ENCODE measurements at places on chromosomes 3 and 15.

GRCh38 chr3:115081444-115081843 is 65.6 kb downstream of the ZBTB20 start:
- no peak for DNase-seq

DNA sequence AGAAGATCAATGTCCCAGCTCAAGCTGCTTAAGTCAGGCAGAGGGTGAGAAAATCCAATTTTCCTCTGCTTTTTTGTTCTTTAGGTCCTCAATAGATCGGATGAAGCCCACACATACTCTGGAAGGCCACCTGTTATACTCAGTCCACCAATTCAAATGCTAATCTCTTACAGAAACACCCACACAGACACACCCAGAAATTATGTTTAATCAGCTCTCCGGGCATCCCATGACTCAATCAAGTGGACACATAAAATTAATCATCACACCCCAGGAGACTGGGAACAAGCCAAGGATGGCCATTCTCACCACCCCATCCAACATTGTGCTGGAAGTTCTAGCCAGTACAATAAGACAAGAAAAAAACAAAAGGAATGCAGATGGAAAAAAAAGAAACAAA is 67.8 kb upstream of the SLC24A5 start:
- DNase-seq, result no peak

- no peak for DNase-seq
These were observed 54.7 kb downstream of the CTDSPL2 start for GRCh38 chr15:44482090-44482489.

GRCh38 chr3:159252274-159252673 is 450.4 kb downstream of the MFSD1 start:
- DNase-seq, result no peak

- no peak for DNase-seq
These were observed 7.6 kb downstream of the RTP2 start for GRCh38 chr3:187694801-187695200.

GRCh38 chr3:149316437-149316836 is 17.0 kb downstream of the TM4SF18 start:
- DNase-seq, result no peak

GRCh38 chr3:122257644-122258364 is 67.2 kb upstream of the CSTA start:
- DNase-seq, result no peak

GRCh38 chr3:187025254-187025655 is 94.9 kb downstream of the ST6GAL1 start:
- DNase-seq, result no peak

Data from NCI-H2171 (cell line).